Astrocyte of the spinal cord (primary cell): ENCODE measurements at places on chromosomes 3 and 15.

- DNase-seq: peak; percentile 97
These were observed 149.9 kb upstream of the RASGRP1 start for GRCh38 chr15:38714309-38715072.

DNA sequence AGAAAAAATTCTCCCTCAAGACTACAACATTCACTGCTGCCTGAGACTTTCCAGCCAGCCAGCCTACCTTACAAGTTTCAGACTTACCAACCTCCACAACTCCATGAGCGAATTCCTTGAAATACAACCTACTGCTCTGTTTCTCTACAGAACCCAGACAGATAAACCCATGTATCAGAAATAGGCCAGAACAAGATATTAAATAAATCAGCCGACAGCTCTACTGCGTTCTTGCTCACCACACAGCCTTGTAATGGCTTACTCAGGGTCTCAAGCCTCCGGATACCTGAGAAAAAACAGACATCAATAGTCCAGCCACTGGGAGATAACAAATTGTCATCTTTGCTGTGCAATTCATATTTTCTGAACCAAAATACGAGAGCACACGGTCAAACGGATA lies 43.6 kb upstream of the LIPC start:
- no peak for DNase-seq

DNA sequence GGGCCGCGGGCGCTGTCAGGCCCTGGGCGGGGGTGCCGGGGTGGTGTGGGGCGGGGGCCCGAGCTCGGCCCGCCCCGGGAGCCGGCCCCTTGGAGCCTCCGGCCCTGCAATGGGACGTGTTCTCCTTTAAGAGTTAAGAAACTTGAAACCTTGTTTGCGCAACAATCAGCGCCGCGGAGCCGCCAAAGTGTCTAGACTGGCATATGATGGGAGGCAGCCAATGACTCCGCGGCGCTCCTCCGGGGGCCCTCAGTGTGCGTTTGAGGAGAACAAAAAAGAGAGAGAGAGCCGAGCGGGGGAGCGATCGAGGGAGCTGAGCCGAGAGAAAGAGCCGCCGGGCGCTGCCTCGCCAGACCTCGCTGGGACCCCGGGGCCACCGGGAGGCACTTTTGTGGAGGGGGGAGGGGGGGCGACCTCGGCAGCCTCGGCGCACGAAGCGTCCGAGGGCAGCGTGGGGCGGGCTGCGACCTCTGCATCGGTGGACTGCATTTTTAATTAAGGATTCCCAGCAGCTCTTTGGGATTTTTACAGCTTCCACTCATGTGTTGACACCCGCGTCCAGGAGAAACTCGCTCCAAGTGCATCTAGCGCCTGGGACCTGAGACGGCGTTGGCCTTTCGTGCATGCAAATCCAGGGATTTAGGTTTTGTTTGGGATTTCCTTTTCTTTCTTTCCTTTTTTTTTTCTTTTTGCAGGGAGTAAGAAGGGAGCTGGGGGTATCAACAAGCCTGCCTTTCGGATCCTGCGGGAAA lies at the start of gene SMAD6:
TSS of gene SMAD6 (plus strand) at position 202 of the 752 bp plus-strand sequence. CDS start 1,023 bp downstream, outside the sequence.
- peak; percentile 99 for DNase-seq

- no peak for DNase-seq
These were observed 901 bp upstream of the CLN6 start for GRCh38 chr15:68230157-68231100.

GRCh38 chr3:166734734-166735133 lies 645.4 kb downstream of the ZBBX start:
- no peak for DNase-seq

GRCh38 chr15:25852661-25853524 lies 10.2 kb downstream of the ATP10A start:
- DNase-seq: no peak

- DNase-seq: no peak
These were observed 9.9 kb downstream of the TLE3 start for GRCh38 chr15:70087708-70088352.

DNA sequence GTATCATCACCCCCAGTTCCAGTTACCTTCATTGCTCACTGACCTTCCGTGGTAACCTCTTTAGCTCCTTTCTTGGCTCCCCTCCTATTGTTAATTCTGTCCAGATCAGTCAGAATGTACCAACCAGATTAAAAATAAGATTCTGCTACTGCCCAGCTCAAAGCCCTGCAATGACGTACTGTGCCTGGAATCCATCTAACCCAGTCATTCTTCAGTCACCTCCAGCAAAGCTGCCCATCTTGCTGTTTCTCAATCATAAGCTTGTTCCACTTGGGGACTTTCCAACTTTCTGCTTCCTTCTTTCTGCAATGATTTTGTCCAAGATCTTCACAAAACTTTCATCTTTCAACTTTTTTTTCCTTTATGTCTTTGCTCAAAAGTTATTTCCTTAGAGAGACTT lies 512.0 kb upstream of the ZNF385D start:
- peak; percentile 52 for DNase-seq

GRCh38 chr3:126999383-126999782 lies 16.5 kb downstream of the PLXNA1 start:
- DNase-seq: no peak

DNA sequence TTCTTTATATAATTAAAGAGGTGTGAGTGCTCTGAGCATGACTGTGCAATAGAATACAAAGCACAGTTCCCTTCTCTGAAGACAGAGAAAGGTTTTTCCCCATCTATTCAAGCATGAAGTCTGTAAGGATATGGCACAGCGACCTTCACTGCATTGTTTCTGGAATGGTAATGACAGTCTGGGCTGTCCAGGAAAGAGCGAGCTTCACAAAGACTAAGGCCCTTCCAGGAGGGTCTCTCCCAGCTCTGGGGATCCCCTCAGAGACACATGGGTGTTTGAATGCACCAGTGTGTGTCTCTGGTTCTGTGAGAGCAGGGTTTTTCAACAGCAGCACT lies 179.9 kb upstream of the NR2E3 start:
- no peak for DNase-seq

DNA sequence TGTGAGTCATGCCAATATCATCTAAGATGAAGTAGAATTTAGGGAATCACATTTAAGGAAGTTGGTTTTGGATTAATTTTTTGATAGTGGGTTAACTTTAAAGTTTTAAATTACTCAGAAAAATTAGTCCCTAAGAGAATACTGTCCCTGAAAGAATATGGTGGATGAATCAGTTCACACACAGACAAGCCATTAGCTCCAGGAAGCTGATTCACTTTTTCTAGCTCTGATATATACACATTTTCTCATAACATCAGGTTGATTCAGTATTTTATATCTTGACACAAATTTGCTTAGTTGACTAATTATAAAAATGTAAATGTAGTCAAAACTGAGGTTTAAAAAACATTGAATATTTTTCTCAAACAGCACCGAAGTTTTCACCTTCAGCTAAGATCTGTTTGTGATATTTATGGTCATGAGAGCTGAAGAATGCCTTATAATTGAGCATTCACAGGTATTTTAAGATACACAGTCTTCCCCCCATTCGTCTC lies 55.1 kb downstream of the MYH15 start:
- DNase-seq: peak; percentile 2

DNA sequence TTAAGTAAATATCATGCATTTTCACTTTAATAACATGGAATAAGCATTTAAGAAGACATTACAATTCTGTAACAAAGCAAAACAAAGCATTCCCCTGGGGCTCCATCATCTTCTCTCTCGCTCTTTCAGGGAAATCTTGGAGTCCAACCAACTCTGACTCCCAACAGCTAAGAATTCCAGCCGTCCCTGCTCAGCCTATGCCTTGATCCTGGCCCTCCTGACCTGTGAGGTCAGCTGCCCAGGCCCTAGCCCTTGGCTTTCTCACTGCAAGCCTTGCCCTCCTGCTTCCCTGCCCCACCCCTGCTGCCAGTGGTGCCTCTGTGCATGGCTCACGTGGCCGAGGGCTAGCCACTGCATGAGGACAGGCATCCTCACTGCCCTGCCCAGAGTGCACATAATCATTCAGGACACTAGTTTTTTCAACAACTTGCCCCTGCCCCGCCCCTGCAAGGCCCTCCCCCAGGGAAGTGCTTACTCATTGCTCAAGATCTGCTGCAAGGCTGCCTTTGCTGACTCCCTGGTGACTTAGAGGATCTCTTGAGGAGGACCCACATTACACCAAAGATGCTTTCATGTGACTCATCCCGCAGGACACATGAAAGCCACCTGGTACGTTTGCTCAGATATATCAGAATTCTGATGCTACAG lies 37.6 kb downstream of the MTMR10 start:
- DNase-seq: peak; percentile 83

GRCh38 chr3:78668302-78668701 lies 1099.5 kb downstream of the ROBO1 start:
- DNase-seq: no peak

DNA sequence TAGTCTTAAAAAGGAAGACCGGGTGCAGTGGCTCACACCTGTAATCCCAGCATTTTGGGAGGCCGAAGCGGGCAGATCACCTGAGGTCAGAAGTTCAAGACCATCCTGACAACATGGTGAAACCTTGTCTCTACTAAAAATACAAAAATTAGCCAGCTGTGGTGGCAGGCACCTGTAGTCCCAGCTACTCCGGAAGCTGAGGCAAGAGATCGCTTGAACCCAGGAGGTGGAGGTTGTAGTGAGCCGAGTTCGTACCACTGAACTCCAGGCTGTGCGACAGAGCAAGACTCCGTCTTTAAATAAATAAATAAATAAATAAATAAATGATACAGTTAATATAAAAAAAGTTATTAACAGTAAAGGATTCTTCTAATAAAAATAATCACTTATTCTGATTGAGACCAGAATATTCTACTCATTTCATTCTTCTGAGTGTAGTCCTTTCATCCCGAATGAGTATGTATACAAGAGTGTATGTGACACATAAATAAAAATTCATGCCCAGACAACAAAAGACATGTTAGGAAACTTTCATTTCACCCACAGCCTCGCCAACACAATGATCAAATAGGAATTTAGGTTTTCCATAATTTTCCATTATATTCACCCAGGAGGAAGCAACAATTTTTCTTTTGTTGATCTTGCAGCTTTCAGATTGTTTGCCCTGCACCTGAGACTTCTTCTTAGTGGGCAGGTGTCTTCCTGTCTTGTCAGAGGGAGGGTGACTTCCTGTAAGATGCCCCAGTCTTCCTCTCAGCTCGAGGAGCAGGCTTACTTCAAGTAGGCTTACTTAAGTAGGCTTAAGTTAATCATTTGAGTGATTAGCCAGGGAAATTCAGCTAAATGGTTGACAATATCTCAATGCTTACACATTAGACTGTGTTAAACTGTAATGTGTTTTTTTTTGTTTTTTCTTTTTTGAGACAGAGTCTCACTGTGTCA lies 7.8 kb upstream of the NUP210 start:
- DNase-seq: no peak

- DNase-seq: no peak
These were observed 48.7 kb downstream of the PPM1L start for GRCh38 chr3:160804762-160805161.

DNA sequence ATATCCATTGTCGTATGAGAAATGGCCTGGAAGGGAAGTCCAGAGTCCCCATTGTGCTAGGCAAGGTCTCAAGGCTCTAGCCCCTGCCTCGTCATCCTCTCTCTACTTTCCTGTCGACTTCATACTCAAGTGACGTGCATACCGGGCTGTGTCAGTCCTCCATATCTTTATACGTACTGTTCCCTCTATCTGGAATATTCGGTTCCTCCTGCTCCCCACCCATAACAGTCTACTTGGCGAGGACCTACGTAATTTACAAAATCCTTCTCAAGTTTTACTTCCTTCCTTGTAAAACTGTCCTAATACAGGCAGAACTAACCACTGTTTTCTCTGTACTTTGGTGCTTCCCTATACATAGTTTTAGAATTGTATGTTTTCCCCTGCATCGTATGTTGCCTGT lies 2.2 kb upstream of the ALPK3 start:
- DNase-seq: no peak

- peak; percentile 22 for DNase-seq
These were observed 369.7 kb upstream of the PROK2 start for GRCh38 chr3:72154391-72155335.

DNA sequence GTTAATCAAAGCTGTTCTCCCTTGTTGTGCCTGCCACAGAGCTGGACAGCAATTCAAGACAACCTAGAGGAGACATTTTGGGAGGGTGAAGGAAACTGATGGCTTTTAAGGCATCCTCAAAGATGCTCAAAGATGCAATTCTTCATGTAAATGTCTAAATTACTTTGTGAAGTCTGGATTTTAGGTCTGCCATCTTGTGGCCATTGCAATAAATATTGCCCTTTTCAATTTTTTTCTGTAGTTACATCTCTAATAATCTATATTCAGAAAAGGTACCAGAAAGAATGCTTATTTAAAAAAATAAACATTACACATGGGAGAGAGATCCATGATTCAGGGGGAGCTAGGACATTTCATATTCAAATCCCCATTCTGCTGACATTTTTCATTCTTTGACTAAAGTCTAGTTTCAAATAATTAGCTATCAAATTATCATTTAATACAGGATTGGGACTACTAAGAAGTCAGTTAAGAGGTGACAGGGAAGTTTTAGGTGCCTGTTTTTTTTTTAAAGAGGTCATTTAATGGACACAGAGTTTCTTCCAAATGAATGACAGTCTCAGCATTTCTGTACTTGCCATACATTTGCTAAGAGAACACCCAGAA lies 259.8 kb upstream of the WNT5A start:
- DNase-seq: peak; percentile 22

GRCh38 chr15:62506217-62506805 lies 341.2 kb upstream of the C2CD4B start:
- DNase-seq: peak; percentile 37

DNA sequence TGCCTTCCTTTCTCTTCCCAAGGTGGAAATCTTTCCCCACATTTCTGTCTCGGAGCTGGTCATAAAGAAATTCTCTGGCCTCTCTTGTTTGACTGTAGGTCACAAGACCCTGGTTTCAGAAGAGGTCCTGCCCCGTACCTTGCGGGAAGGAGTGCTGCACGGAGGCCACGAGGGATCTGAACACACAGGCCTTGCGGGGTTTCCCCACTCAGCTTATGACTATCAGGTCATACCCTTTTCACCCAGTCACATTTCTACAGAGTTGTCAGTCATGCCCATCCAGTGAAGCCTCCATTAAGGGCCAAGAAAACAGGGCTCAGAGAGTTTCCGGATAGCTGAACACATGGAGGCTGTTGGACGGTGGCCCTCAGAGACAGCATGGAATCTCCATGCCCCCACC lies 54.7 kb upstream of the ATP13A3 start:
- no peak for DNase-seq

DNA sequence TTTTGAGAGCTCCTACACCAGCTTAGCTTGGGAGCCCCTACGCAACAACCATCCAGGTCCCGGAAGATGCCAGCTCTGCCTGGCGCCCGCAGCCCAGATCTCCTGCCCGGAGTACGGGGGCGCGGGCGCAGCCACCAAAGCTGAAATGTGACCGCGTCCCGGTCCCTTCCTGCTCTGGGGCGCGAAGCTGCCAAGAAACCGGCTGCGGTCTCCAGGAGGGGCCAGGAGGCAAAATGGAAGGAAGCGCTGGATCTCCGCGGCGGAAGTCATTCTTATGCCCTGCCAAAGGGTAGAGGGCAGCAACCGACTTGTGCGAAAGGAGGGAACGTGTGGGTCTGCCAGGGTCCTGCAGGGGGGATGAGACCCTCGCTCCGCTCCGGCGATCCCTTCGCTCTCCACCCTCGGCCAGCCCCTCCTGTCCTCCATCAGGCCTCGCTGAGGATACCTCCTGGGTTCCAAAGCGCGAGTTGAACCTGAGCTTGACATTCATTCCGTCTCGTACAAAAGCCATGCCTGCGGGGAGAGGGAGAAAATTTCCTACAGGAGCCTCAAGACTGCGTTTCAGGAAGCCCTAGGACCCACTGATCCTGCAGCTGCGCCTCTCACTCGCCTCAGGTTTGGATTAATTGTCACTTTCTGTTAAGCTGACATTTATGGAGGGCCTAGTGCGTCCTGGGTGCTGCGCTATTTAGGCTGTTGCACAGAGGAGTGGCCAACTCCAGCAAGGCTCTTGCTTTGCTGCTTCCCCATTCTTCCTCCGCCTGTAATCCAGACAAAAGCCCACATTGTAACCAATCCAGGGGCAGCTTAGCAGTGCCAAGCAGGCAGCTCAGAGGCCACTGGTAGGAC lies 98.3 kb upstream of the VGLL3 start:
- peak; percentile 72 for DNase-seq
